Uterus (tissue), 4 donors: ENCODE measurements at places on chromosomes 11 and 22. TPM values are rescaled to one million over a fixed set of nuclear protein-coding genes. Genes with fewer than 3 reads are reported as not detected.

KCNJ11 gene
- not detected for total RNA-seq

SLC6A5 gene
- not detected for total RNA-seq

RNF121 gene
- total RNA-seq, result 56.2 TPM

ELFN2 gene
- total RNA-seq, result 0.76 TPM

PNPLA5 gene
- total RNA-seq, result not detected

FOLR2 gene
- 0.51 TPM for total RNA-seq

- H3K36me3 ChIP-seq, result no peaks in the 10 kb centered on the region
- DNase-seq, result no peak
- H3K27me3 ChIP-seq, result no peaks in the 10 kb centered on the region
- no peaks in the 10 kb centered on the region for H3K4me1 ChIP-seq
- no peak overlapping the region for H3K4me3 ChIP-seq
- H3K27ac ChIP-seq, result no peak overlapping the region
Observed at GRCh38 chr11:80321786-80322185, 881.0 kb upstream of the TENM4 start.

DNA sequence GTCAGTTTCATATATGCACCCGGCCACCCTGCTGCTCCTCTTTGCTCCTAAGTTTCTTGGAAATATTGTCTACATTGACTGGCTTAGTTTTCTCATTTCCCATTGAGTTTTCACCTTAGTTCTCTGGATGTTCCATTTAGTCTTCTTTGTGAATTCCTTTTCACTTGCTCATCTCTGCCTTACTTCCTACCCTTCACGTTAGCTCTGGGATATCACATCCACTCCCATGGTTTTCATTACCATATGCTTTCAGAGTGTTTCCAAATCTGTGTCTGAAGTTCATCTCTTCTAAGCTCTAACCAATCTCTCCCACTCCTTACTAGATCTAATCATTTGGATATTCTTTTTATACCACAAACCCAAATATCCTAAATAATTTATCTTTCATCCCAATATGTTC, 226.4 kb downstream of the FAM76B start:
- H3K4me3 ChIP-seq, result no peak overlapping the region
- no peak for DNase-seq
- no peaks in the 10 kb centered on the region for H3K27me3 ChIP-seq
- H3K27ac ChIP-seq, result peak overlapping the region; percentile 16

GRCh38 chr22:49953680-49954344, 6.8 kb upstream of the PIM3 start:
- peaks cover 3% of the 10 kb centered on the region for H3K4me1 ChIP-seq
- no peak overlapping the region for H3K4me3 ChIP-seq
- H3K27ac ChIP-seq, result peak overlapping the region; percentile 49
- no peaks in the 10 kb centered on the region for H3K36me3 ChIP-seq
- no peaks in the 10 kb centered on the region for H3K27me3 ChIP-seq
- no peak for DNase-seq
